ENCODE measurements at places on chromosomes 1 and 21. TPM values are rescaled to one million over a fixed set of nuclear protein-coding genes. Genes with fewer than 3 reads are reported as not detected.

Gene MSH4
- total RNA-seq: 0.13 TPM

Gene HPDL
- total RNA-seq: 10.1 TPM

Gene HES3
- total RNA-seq: 1.8 TPM

Gene SH2D2A
- 5.5 TPM for total RNA-seq

Gene CCDC181
- 3.3 TPM for total RNA-seq

Gene RNF19B
- total RNA-seq: 17.8 TPM

Gene DYNLT5
- 6.6 TPM for total RNA-seq

Gene SERTAD4
- total RNA-seq: 0.54 TPM

Gene TMEM54
- 10.5 TPM for total RNA-seq

Measured in endodermal cell (in vitro differentiated cells).